Glomerular endothelial cell (primary cell): ENCODE measurements at places on chromosomes 12 and 14. TPM values are rescaled to one million over a fixed set of nuclear protein-coding genes. Genes with fewer than 3 reads are reported as not detected.

PLEKHG7 gene
- total RNA-seq: not detected in 2 replicates

COX8C gene
- not detected in 2 replicates for total RNA-seq

- no peak for DNase-seq
Observed at GRCh38 chr12:94872971-94873733, 130.3 kb downstream of the NDUFA12 start.

GRCh38 chr12:122959566-122960192 is 6.6 kb downstream of the ABCB9 start:
- no peak for DNase-seq

RNU6-7 gene
- total RNA-seq: not detected in 2 replicates

GRCh38 chr12:117144599-117144998 is 45.4 kb upstream of the TESC start:
- no peak for DNase-seq

CLEC2B gene
- total RNA-seq: 31.2 and 51.1 TPM in 2 replicates

DNA sequence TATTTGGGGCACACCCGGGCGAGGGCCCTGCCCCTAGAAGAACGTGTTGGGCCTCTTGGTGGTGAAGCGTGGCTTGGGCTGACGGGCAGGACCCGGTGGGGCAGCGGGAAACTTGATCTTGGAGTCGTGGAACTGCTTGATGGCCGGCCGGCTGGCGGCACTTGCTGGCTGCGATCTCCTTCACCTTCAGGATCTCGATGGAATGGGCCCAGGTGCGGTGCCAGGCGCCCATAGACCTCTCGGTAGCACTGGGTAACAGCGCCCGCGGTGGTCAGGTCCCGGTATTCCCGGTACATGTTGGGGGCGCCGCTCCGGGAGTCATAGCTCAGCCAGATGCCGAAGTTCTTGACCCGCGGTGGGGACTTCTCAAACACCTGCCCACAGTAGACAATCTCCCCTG is 16.5 kb downstream of the UBR7 start:
- no peak for DNase-seq

GRCh38 chr14:24186831-24187538 is 1.6 kb downstream of the IPO4 start:
- DNase-seq: no peak

APOF gene
- total RNA-seq: not detected in 2 replicates

DNA sequence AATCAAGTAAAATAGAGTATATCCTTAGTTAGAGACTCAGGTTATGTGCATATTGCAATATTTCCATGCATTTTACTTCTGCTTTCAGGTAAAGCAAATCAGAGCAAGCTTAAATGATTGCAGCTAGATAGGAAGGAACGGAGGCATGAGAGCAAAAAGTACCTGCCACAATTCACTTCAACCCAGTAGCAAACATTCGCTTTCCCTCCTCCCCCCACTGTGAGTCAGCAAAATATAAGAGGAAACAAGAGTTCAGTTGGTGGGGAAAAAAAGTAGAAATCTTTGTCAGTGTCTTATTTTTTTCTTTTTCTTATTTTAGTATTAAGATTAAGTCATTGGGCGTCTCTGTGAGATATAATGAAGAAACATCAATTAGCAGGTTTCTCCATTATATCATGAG is 475.4 kb downstream of the NPAS3 start:
- DNase-seq: no peak

TSPAN19 gene
- total RNA-seq: 0.35 TPM in 1 of 2 replicates, not detected in the other

DNA sequence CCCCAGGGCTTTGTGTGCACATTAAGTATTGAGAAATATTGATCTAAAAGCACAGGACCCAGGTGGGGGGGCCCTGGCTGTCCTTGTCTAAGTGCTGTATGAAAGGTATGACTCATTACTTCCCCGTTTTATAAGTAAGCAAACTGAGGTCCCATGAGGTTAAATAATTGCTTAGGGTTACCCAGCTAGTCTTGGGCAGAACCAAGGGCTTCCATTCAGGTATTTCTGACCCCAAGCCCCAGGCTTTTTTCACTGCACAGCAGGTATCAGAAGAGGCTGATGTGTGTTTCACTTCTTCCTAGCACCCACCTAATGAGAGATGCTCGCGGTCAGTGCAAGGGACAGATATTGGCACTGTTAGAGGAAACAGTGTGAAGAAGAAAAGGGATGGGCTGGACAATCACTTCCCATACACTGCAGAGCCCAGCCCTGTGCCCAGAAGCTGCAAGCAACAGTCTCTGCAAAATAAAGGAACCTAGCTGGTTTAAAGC is 4.7 kb upstream of the TC2N start:
- DNase-seq: no peak

DHRS1 gene
- total RNA-seq: 18.0 and 36.1 TPM in 2 replicates

FAM222A gene
- 0.99 and 1.0 TPM in 2 replicates for total RNA-seq

- no peak for DNase-seq
Observed at GRCh38 chr12:10559244-10559643, 53.6 kb downstream of the EIF2S3B start.

ARF3 gene
- total RNA-seq: 108 TPM in 2 replicates

SLC6A15 gene
- 2.4 and 10.0 TPM in 2 replicates for total RNA-seq

- no peak for DNase-seq
Observed at GRCh38 chr12:74598819-74599218, 61.2 kb downstream of the ATXN7L3B start.

- no peak for DNase-seq
Observed at GRCh38 chr14:85538636-85539035, 8.7 kb downstream of the FLRT2 start.

MTHFD1 gene
- 34.1 and 43.3 TPM in 2 replicates for total RNA-seq

NPAS3 gene
- total RNA-seq: 0.34 and 0.93 TPM in 2 replicates

CELA1 gene
- total RNA-seq: not detected in 2 replicates

GRCh38 chr12:6084969-6085450 is 39.5 kb downstream of the VWF start:
- DNase-seq: no peak

SIX6 gene
- not detected in 2 replicates for total RNA-seq

DNA sequence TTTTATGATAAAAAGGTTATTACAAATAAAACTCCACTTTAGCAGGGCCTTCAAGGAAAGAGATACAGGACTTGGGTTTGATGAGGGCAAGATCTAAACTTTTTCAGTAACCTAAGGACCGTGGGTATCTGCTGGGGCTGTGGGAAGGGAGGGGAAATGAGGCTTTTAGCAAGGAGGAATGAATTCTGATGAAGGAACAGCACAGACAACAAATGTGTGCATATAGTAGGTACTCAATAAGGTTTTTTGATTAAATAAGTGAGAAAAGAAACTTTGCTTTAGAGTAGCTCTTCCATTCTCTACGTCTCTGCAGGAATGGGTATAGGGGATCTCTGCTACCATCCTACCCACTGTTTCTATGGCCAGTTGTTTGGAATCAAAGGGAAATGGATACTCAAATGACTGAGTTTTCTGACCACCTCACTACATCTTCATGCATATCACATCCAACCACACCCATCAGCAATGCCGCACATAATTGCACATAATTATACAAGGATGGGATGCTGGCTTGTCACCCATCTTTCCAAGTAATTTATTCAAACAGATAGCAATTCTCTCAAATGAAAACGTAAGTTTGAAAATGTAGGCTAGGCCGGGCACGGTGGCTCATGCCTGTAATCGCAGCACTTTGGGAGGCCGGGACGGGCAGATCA is 59.5 kb upstream of the GTF2A1 start:
- no peak for DNase-seq

SPATA7 gene
- total RNA-seq: 15.1 and 18.6 TPM in 2 replicates

KIF26A gene
- 8.0 and 19.8 TPM in 2 replicates for total RNA-seq

GRCh38 chr14:32073537-32074189 is 3.4 kb upstream of the ARHGAP5 start:
- peak; percentile 78 for DNase-seq

MARCHF9 gene
- total RNA-seq: 6.9 and 8.6 TPM in 2 replicates

DNA sequence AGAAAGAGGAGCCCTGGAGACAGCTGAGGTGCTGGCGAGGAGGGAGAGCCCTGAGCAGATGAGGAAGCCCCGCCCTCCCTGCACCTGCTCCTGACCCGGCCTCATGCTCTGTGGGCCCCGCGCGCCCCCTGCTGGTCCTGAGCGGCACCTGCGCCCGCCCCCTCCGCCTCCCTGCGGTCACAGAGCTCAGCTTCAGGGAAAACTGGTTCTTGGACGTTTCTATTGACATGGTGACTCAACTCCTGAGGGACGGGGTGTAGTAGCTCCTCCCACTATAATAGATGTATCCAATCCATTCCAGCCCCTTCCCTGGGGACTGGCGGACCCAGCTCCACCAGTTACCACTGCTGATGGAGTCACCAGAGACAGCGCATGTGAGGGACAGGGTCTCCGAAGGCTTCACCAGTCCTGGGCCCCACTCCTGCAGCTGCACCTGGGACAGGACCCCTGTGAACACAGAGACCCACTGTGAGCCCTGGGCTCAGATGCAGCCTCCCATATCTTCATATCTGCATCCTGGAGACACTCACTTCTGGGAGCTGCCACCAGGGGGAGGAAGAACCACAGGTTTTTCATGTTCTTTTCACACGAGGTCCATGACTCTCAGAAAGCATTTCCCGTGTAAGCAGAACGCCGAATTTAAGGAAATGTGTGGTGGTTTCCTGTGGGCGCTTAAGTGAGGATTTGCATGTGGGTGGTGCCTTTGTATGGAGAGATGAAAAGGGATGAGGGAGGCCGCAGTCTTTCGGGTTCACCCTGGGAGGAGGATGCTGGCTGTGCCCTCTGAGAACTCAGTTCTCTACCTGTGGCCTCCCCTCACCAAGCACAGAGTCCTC is 1346.4 kb downstream of the TMEM121 start:
- DNase-seq: no peak

GOLT1B gene
- total RNA-seq: 23.2 and 30.2 TPM in 2 replicates

- no peak for DNase-seq
Observed at GRCh38 chr14:61110316-61111082, 129.5 kb downstream of the SLC38A6 start.

GPRC5A gene
- 14.9 and 18.7 TPM in 2 replicates for total RNA-seq

DNA sequence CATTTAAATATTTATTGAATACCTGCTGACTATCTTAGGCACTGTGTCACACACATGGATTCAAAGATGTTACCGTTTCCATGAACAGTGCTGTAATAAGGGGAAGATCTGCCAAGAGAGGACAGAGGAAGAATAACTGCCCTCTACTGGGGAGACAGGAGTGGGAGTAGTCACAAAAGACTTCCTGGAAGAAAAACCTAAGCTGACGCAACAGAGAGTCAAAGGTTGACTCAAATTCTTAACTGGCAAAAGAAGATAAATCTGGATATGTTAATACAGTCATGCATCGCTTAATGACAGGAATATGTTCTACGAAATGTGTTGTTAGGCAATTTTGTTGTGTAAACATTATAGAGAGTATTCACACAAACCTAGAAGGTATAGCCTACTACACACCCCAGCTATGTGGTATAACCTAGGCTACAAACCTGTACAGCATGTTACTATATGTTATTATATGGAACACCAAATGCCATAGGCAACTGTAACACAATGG is 51.5 kb downstream of the DCAF5 start:
- no peak for DNase-seq
